ENCODE measurements at places on chromosomes 5 and 9. TPM values are rescaled to one million over a fixed set of nuclear protein-coding genes. Genes with fewer than 3 reads are reported as not detected.

GRCh38 chr9:111258875-111259271 lies 71.2 kb downstream of the OR2K2 start:
- no peaks in the 10 kb centered on the region for H3K4me1 ChIP-seq
- H3K27ac ChIP-seq, result no peak overlapping the region
- no peak for DNase-seq
- no peaks in the 10 kb centered on the region for H3K27me3 ChIP-seq
- H3K36me3 ChIP-seq, result no peaks in the 10 kb centered on the region

GRCh38 chr5:2453781-2454180 lies 297.7 kb downstream of the IRX2 start:
- no peaks in the 10 kb centered on the region for H3K4me1 ChIP-seq
- H3K27me3 ChIP-seq, result no peaks in the 10 kb centered on the region
- no peak for DNase-seq
- H3K36me3 ChIP-seq, result no peaks in the 10 kb centered on the region

GRCh38 chr5:79020861-79021561 lies 35.9 kb upstream of the ARSB start:
- peaks cover 20% of the 10 kb centered on the region for H3K4me1 ChIP-seq
- H3K4me3 ChIP-seq, result peak overlapping the region; percentile 2
- no peak for DNase-seq
- H3K27me3 ChIP-seq, result peaks cover 5% of the 10 kb centered on the region

- H3K4me3 ChIP-seq, result no peak overlapping the region
- H3K4me1 ChIP-seq, result peaks cover 60% of the 10 kb centered on the region
- no peaks in the 10 kb centered on the region for H3K27me3 ChIP-seq
- peak overlapping the region; percentile 89 for H3K27ac ChIP-seq
Observed at GRCh38 chr9:94818178-94818541, 91.7 kb downstream of the AOPEP start.

The MSMP gene
- total RNA-seq, result not detected

The CCDC183 gene
- total RNA-seq, result not detected

The GHR gene
- total RNA-seq, result 5.5 TPM

The WDR38 gene
- not detected for total RNA-seq

- no peaks in the 10 kb centered on the region for H3K36me3 ChIP-seq
- H3K4me3 ChIP-seq, result no peak overlapping the region
- H3K4me1 ChIP-seq, result no peaks in the 10 kb centered on the region
Observed at GRCh38 chr9:76667521-76667957, 96.7 kb upstream of the PCA3 start.

GRCh38 chr5:35835796-35836742 lies 20.6 kb upstream of the IL7R start:
- no peak overlapping the region for H3K4me3 ChIP-seq
- no peaks in the 10 kb centered on the region for H3K27me3 ChIP-seq
- H3K36me3 ChIP-seq, result no peaks in the 10 kb centered on the region
- no peak for DNase-seq
- H3K4me1 ChIP-seq, result no peaks in the 10 kb centered on the region
- H3K27ac ChIP-seq, result no peak overlapping the region

DNA sequence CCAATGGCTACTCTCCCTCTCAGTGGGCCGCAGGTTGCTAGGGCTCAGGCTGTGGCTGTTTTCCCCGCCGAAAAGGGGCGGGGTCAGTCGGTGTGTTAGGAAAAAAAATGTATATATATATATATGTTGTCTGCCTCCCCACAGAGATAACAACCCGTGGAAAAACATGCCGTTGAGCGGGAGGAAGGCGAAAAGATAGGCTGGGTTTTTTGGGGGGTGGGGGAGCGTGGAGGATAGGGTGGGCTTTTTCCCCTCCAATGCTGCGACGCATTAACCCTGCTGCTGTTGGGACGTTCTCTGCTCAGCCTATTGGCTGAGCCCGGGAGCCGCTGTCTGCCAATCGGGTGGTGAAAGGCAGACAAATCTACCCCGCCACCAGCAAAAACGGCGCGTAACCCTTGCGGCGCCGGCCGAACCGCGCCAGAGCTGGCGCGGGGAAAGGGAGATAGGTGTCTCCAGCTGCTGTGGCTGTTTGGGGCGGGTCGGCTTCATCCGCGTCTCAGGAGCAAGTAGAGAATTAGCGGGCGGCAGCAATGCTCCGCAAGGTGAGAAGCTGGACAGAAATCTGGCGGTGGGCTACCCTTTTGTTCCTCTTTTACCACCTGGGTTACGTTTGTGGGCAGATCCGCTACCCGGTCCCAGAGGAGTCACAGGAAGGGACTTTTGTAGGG lies at the start of gene PCDHGC4:
Gene PCDHGC4, plus strand, starts transcription at position 390 of the 671 bp plus-strand sequence. Its CDS starts 144 bp downstream, at position 534.
- peaks cover 10% of the 10 kb centered on the region for H3K27me3 ChIP-seq
- H3K27ac ChIP-seq, result peak within 1 kb of the TSS; percentile 17
- peaks cover 28% of the 10 kb centered on the region for H3K4me1 ChIP-seq
- peak within 1 kb of the TSS; percentile 62 for H3K4me3 ChIP-seq
- no peaks in the 10 kb centered on the region for H3K36me3 ChIP-seq
- no peak for DNase-seq

DNA sequence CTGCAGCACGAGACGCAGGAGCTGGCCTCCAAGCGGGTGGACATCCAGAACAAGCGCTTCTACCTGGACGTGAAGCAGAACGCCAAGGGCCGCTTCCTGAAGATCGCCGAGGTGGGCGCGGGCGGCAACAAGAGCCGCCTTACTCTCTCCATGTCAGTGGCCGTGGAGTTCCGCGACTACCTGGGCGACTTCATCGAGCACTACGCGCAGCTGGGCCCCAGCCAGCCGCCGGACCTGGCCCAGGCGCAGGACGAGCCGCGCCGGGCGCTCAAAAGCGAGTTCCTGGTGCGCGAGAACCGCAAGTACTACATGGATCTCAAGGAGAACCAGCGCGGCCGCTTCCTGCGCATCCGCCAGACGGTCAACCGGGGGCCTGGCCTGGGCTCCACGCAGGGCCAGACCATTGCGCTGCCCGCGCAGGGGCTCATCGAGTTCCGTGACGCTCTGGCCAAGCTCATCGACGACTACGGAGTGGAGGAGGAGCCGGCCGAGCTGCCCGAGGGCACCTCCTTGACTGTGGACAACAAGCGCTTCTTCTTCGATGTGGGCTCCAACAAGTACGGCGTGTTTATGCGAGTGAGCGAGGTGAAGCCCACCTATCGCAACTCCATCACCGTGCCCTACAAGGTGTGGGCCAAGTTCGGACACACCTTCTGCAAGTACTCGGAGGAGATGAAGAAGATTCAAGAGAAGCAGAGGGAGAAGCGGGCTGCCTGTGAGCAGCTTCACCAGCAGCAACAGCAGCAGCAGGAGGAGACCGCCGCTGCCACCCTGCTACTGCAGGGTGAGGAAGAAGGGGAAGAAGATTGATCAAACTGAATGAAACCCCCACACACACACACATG lies 654 bp downstream of the PURA start:
- no peaks in the 10 kb centered on the region for H3K27me3 ChIP-seq
- no peak for DNase-seq
- no peaks in the 10 kb centered on the region for H3K36me3 ChIP-seq
- peak overlapping the region; percentile 92 for H3K27ac ChIP-seq

The SPINK13 gene
- total RNA-seq, result not detected

DNA sequence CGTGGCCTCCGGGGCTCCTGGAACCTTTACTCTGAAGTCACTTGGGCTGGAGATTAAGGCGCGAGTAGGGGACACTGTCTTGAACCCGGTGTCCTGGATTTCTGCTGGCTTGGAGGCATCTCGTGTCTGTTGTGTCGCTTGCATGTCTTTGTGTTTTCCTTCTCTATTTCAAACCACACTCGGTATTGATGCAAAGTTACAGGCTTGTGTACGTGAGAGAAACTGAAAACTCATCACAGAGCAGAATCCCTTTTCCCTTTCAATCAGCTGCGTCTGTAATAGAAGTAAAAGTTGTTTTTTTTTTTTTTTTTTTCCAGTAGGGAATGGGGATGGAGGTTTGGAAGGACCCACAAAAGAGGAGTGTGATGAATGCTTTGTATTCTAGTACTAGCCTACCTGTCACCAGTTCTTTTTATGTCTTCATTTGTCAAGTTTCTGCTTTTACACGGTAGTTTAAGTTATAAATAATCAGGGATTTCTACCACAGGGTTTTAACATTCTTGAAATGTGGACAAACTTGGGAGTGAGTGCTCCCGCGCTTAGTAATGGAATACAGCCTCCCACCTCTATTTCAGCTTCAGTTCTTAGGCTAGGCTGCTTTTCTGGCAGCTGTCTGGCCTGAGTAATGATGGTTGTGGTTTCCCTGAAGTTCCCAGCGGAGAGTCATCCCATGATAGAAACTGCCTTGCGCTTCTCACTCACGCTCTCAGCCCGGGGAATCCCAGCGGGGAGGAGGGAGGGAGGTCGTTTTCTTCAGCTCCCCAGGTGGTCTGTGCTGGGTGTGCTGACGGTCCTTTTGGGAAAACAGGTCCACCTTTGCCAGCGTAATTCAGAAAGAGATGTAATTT lies 763 bp downstream of the TJP2 start:
- H3K36me3 ChIP-seq, result no peaks in the 10 kb centered on the region
- DNase-seq, result no peak
- peak overlapping the region; percentile 60 for H3K4me3 ChIP-seq
- H3K4me1 ChIP-seq, result peaks cover 19% of the 10 kb centered on the region
- peak overlapping the region; percentile 83 for H3K27ac ChIP-seq

The CTXN3 gene
- not detected for total RNA-seq

DNA sequence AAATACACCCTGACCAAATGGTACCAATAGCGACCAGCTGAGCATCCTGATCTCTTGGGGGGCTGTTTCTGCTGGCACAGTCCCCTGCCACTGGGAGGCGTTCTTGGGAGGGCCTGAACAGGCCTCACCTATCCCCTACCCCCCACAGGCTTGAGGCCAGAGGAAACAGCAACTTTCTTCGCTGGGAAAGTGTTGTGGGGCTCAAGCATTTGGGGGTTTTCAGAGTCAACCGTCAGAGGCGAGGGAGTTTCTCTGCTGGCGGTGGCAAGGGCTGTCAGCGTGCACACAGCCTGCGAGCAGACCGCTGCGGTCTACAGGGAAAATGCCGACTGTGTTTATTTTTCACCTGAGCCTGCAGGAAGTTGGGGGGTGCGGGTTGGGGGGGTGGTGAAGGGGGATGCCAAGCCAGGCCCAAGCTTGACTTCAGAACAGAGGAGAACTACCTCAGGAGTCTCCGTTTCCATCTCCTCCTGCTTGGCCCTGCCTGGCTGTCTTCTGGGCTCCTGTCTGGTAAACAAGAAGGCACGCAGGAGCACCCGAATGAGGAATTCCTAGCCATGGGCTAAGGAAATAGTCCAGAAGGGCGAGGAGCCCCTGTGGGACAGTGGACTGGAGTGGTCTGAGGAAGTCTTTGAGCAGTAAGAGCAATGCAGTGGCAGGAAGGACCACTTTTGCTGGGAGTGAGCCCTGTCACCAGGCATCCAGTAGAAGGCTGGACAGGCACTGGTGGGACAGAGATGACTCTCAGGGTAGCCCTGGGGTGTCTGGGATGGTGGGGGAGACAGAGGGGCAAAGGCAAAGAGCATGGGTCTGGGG lies 18.1 kb downstream of the TCF7 start:
- DNase-seq, result no peak
- H3K4me3 ChIP-seq, result no peak overlapping the region
- no peaks in the 10 kb centered on the region for H3K27me3 ChIP-seq
- H3K36me3 ChIP-seq, result peaks cover 7% of the 10 kb centered on the region

The DNAJA1 gene
- total RNA-seq, result 55.1 TPM

GRCh38 chr5:35671541-35672295 lies 54.1 kb downstream of the SPEF2 start:
- H3K27ac ChIP-seq, result no peak overlapping the region
- H3K36me3 ChIP-seq, result no peaks in the 10 kb centered on the region
- no peak overlapping the region for H3K4me3 ChIP-seq
- no peaks in the 10 kb centered on the region for H3K27me3 ChIP-seq
- no peak for DNase-seq

The WHRN gene
- 3.8 TPM for total RNA-seq

- no peaks in the 10 kb centered on the region for H3K27me3 ChIP-seq
- H3K4me1 ChIP-seq, result no peaks in the 10 kb centered on the region
- DNase-seq, result no peak
- H3K36me3 ChIP-seq, result no peaks in the 10 kb centered on the region
- H3K27ac ChIP-seq, result no peak overlapping the region
Observed at GRCh38 chr5:148309746-148310145, 2.5 kb upstream of the SPINK7 start.

The PCDHA12 gene
- total RNA-seq, result 0.15 TPM

DNA sequence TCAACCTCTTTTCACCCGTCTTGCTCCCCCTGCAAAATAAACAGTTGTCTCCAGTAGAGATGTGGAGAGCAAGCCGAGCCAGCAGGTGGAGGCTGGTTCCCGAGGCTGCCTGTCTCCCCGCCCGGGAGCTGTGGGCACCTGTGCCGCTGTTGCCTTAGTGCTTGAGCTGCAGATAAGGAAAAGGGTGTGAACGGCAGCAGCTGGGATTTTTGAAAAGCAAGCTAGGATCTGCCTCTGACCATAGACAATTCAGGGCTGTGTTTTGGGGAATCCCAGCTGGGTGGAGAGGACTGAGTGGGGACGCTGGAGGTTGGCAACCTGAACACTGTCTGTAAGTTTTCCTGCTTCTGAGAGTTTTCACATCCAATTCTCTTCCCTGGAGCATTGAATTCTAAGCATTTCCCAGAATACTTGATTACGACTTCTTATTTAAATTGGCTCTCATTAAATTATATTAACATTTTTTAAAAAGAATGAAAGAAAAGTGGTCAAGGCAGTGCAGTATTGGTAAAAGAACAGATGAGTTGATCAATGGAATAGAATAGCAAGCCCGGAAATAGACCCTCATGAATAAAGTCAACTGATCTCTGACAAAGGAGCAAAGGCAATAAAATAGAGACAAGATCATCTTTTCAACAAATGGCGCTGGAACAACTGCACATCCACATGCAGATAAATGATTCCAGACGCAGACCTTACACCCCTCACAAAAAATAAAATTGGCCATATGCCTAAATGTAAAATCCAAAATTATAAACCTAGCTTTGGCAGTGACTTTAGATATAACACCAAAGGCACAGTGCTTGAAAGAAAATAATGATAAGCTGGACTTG lies 9.7 kb downstream of the WNK2 start:
- H3K27me3 ChIP-seq, result no peaks in the 10 kb centered on the region
- peaks cover 22% of the 10 kb centered on the region for H3K4me1 ChIP-seq
- no peak for DNase-seq
- H3K36me3 ChIP-seq, result no peaks in the 10 kb centered on the region
- no peak overlapping the region for H3K27ac ChIP-seq
- no peak overlapping the region for H3K4me3 ChIP-seq

The MEF2C gene
- 17.5 TPM for total RNA-seq

GRCh38 chr5:14256756-14257393 lies 113.7 kb downstream of the TRIO start:
- no peak overlapping the region for H3K4me3 ChIP-seq
- peaks cover 4% of the 10 kb centered on the region for H3K4me1 ChIP-seq

DNA sequence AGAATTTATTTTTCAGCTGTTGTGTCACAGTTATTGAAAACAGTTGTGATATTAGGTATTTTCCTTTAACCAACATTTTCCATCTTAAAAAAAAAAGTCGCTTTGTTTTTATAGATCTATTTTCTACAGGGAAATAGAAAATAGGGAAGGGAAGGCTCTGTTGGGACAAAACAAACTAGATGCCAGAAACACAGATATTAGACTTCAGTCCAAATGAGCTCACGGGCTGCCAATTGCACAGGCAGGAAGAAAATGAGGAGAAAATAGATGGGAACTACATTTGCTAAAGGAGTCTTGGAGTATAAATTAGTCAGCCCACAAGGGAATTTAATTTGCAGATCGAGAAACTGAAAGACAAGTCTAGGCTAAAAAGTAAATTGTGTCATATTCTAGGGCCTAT lies 21.4 kb upstream of the ISOC1 start:
- no peak overlapping the region for H3K27ac ChIP-seq
- no peaks in the 10 kb centered on the region for H3K27me3 ChIP-seq
- H3K36me3 ChIP-seq, result no peaks in the 10 kb centered on the region

- no peaks in the 10 kb centered on the region for H3K36me3 ChIP-seq
- H3K4me3 ChIP-seq, result no peak overlapping the region
- H3K27ac ChIP-seq, result no peak overlapping the region
- peaks cover 5% of the 10 kb centered on the region for H3K4me1 ChIP-seq
- H3K27me3 ChIP-seq, result no peaks in the 10 kb centered on the region
Observed at GRCh38 chr9:104232781-104233341, 138.8 kb downstream of the SMC2 start.

The C9orf50 gene
- total RNA-seq, result not detected

All from esophagus squamous epithelium (tissue), 5 donors.